NCI-H345 (cell line): ENCODE measurements at places on chromosomes 5 and 9.

DNA sequence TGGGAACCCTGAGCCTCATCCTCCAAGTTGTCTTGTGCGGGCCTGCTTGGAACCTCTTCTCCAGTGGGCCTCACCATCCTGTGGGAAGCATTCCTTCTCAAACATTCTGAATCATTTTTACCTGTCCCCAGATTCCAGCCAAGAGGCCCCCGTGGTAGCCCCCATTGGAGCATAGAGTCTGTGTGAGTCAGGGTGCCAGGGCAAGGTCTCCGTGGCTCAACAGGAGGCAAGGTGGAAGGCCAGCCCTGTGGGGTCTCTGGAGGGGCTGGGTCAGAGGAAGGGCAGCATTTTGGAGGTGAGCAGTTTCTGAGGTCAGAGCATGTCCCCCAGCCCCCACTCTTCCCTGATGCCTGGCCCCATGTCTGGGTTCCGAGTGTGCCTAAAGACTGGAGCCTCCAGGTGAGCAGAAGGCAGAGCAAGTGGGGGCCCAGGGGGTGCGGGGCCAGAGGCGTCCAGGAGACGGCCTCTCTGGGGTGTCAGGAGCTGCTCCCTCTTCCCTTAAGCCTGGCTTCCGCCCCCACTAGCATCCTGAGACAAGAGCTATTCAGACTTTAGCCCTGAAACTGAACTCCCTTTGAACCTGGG is 2.1 kb downstream of the CACNA1B start:
- DNase-seq = no peak

GRCh38 chr5:148620696-148621095 is 33.6 kb downstream of the HTR4 start:
- no peak for DNase-seq

- no peak for DNase-seq
These were observed 658.5 kb downstream of the BNC2 start for GRCh38 chr9:16211946-16212345.

GRCh38 chr5:89556215-89556913 is 673.4 kb upstream of the MEF2C start:
- no peak for DNase-seq

DNA sequence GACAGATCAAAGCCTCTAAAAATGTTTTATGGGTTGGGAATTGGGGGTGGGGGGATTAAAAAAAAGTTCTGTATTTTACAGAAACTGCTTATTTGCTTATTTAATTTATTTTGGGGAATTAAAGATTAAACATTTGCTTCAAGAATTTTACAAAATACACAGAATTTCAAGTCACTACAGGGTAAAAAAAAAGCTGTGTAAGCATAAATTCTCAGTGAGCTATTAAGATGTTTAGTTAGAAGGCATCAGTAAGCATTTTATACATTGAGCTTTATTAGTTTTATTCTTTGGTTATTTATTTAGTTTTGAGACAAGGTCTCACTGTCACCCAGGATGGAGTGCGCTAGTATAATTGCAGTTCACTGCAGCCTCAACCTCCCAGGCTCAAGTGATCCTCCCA is 5.2 kb downstream of the BDP1 start:
- no peak for DNase-seq

- no peak for DNase-seq
These were observed 5.4 kb downstream of the FCN1 start for GRCh38 chr9:134912126-134912840.

- no peak for DNase-seq
These were observed 113.8 kb downstream of the RPS23 start for GRCh38 chr5:82164176-82164976.

GRCh38 chr5:157785801-157786200 is 42.3 kb downstream of the LSM11 start:
- DNase-seq = no peak

DNA sequence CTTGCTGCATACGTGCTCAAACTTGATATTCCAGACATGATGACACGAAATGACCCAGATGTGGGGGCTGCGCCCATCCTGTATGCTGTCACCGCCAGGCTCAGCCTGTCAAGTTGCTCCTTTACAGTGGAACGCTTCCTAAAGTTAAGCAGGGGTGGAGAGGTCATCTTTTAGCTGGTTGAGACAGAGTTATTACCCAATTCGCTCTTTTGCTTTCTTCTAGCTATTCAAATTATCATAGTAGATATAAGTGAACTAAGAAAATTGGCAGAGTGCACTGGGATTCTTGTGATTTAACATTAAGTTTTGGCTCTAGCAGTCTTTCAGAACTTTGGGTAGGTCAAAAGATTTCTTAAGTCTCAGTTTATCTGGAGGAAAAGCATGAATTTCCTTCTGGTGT is 69.8 kb upstream of the BASP1 start:
- no peak for DNase-seq

DNA sequence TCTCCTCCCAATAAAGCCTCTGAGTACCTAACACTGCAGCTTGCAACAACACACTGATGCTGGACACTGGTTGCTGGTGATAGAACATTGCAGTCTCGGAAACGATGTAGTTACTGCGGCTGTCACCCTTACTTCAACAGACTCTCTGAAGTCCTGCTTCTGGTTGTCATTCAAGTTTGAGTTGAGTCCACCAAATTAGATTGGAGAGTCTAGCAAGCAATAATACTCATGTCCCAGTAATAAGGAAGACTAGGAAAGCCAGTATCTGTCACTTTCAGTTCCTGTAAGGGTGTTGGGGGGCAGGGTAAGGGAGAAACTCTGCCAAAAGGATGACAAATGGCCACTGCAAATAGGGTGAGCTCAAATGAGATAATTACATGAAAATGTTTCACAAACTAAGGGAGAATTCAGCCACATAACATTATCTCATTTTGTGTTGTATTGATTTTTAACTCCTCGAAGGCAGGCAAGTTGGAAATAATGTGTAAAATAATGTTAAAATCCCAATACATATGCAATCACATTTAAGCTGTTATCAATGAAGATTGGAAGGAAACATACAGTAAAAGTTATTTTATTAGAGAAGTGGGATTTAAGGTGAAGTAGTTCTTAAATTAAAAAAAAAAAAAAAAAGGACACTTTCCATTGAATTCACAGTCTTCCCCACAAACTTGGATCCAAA is 849 bp upstream of the IFT74 start:
- DNase-seq = no peak

- no peak for DNase-seq
These were observed 102.0 kb downstream of the PHF2 start for GRCh38 chr9:93678199-93679019.

- no peak for DNase-seq
These were observed 18.3 kb upstream of the ECPAS start for GRCh38 chr9:111502506-111502905.

GRCh38 chr9:71571186-71571585 is 197.1 kb downstream of the CEMIP2 start:
- DNase-seq = no peak

DNA sequence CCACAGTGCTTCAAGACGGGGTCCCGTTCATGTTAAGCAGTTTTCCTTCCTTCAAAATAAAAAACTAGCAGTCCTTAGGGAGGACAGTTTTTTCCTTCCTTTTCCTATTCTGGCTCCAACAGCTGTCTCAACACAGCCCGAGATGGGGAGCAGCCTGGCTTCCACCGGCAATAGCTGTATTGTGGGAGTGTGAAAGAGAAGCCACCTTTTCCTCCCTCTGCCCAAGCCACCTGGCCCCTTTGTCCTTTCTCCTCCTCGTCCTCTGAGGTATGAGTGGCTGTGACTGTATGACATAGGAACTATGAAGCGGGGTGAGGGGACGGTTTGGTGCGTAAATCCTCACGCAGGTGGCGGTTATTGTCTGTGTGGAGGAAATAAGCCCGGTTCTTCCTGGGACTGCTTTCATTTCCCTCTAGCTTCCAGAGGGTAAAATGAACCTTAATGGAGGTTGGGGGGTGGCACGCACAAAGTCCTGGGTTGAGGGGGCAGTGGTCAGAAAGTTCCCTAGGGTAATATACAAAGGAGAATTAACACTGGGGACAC is 292.0 kb upstream of the DMRT1 start:
- DNase-seq = no peak

GRCh38 chr9:112530751-112531205 is 44.2 kb downstream of the KIAA1958 start:
- no peak for DNase-seq

- DNase-seq = no peak
These were observed 43.7 kb downstream of the RANBP6 start for GRCh38 chr9:5971740-5972139.

GRCh38 chr5:151255621-151256286 is 2.8 kb downstream of the GM2A start:
- DNase-seq = no peak

- peak; percentile 69 for DNase-seq
These were observed 23.4 kb downstream of the DMRTA1 start for GRCh38 chr9:22469928-22470544.

DNA sequence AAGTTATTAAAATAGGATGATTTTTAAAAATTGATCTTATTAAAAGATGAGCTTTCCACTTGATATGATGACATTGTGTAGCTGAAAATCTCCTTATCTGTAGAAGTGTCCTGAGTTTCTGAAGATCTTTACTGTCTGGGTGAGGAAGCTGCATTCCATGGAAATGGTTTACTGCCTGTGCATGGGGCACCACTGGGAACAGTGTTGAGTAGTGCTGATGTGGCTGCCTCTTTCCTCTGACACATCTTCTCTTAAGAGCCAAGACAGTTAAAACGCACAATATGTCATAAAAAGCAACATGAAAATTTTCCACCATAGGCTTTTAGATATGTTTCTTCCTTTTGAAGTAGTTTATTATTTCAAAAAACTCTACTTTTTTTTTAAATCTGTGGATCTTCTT is 24.6 kb downstream of the SECISBP2 start:
- no peak for DNase-seq

DNA sequence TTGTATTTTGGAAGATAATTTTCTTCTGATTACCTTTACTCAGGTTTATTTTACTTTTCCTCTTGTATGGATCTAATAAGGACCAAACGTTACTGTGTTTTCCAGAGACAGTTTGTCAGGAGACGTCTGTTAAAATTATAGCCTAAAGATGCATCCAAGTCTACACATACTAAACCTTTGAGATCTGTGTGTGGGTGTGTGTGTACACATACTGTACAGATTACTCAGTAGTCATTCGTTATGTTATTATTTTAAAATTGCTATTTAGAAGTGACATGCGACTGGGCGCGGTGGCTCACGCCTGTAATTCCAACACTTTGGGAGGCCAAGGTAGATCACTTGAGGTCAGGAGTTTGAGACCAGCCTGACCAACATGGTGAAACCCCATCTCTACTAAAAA is 51.6 kb upstream of the CNTLN start:
- DNase-seq = no peak

DNA sequence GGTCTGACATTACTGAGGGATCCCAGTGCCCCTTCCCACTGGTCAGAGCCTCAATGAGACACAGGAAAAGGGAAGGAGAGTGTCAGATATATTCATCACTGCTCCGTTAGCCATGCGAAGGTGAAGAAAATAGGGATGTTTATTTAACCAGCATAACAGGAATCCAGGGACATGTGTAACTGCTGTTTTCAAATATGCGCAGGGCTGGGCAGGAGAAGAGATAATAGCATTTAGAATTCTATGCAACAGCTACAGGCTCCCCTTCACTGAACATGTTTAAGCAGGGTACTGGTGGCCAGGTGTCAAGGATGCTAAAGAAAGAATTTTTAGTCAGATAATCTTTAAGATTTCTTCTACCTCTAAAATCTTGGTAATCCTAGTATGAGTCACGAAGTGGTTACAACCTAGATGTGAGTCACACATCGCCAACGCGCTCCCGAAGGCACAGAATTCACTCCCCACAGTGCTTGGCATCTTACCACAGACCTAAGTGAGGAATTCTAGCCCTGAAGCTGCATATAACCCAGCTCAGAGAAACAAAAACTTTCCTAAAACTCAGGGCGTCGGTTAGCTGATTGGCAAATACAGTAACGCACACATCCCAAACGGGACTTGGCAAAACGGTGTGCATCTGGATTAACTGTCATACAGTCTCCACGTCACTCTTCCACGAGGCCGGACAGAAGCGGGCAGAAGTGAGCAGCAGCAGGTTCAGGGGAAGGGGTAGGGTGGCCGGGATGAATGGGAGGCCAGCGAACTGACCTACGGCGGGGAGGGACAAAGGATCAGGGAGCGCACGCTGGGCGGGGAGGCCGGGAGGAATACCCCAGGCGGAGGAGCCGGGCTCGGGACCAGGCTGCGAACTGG is 1.1 kb downstream of the CTNNAL1 start:
- peak; percentile 33 for DNase-seq

DNA sequence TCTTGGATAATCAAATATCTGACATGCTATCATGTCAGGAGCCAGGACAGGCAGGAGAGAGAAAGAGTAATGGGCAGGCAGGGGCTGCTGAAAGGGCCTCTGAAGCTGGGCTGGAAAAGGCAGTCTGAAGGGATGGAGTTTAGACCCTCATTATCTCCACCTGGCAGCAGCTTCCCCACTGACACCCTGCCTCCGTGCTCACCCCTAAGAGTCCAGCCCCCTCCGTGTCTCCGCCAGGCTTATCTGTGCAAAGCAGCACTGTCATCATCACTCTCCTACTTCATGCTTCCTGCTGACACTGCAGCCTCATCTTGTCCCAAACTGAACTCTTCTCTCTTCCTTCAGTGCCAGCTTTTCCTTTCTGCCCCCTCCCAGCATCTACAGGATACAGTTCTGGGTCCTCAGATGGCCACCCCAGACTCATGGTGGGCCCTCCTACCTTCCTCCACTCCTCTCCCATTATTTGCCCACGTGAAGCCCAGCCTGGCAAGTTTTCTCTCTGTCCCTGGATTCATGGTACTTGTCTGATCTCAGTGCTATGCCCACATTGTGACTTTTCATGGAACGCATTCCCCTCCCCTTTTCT is 70.9 kb upstream of the KLF9 start:
- DNase-seq = no peak

DNA sequence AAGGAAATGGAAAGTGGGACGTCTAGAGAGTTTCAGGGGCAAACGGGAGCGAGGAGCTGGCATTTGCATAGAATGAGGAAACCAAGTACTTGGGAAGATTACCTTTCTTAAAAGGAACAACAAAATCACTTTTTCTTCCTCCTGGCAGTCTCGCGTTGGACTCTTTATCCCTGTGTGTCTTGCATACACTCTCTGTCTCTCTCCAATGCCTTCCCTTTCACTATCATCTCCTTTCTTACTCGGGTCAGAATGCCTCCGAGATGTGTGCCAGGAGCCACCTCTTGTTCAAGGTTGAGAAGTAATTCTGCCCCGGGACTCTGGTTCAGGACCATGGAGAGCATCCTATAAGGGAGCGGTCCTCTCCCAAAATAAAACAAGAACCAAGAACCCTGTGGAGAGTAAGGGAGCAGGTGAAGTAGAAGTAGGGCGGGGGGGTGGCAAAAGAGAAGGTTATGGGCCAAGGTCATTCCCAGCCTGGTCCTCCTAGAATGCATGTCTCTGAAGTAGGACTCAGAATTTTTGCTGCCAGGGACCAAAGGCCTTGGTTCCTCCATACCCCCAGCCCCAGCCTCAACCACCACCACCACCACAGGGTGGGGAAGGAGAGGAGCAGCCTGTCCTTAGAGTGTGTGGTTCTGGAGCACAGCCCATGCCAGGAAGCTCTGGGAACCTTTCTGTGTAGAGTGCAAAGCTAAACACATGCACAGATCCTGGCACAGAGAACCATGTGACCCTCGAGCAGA is 72.1 kb upstream of the ARAP3 start:
- no peak for DNase-seq

GRCh38 chr5:116554764-116555163 is 19.9 kb downstream of the SEMA6A start:
- DNase-seq = no peak

- no peak for DNase-seq
These were observed 208.0 kb downstream of the PARP8 start for GRCh38 chr5:50874306-50875001.
